Neuronal stem cell (in vitro differentiated cells): ENCODE measurements at places on chromosomes 6 and 20.

DNA sequence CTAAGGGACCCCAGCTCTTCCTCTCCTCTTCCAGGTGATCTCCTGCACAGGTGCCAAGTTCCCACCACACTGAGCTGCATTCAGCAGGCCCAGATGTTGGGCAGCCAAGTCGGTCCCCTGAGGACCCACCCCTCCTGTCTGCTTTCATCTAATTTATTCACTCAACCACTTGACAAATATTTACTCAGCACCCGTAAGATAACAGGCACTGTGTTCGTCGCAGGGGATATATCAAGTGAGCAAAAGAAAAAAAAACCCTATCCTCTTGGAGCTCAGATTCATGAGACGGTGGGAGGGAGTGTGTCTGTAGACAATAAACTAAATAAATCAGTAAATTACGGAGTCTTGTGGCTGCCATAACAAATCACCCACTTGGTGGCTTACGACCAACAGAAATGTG is 143.6 kb downstream of the MRPL14 start:
- DNase-seq: no peak

- DNase-seq: no peak
Measured at GRCh38 chr6:149859938-149860337, 4.2 kb downstream of the LRP11 start.

DNA sequence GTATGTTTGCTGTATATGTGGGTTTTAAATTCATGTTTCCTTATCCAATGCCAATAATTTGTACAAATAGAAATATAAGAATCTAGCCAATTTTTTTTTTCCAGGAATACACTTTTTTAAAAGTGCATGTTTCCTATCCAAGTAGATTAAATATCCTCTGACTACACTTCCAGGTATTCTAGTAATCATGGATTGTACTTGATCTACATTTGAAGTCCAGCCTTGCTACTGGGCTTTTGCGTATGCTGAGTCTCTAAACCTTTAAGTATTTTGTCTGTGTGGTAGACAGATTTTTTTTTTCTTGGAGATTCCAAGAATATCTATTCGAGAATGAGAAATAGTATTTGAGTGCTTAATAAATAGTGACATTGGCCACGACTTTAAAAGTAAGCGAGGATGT is 188.3 kb downstream of the SASH1 start:
- DNase-seq: no peak

- no peak for DNase-seq
Measured at GRCh38 chr6:49524541-49524940, 24.8 kb downstream of the GLYATL3 start.

DNA sequence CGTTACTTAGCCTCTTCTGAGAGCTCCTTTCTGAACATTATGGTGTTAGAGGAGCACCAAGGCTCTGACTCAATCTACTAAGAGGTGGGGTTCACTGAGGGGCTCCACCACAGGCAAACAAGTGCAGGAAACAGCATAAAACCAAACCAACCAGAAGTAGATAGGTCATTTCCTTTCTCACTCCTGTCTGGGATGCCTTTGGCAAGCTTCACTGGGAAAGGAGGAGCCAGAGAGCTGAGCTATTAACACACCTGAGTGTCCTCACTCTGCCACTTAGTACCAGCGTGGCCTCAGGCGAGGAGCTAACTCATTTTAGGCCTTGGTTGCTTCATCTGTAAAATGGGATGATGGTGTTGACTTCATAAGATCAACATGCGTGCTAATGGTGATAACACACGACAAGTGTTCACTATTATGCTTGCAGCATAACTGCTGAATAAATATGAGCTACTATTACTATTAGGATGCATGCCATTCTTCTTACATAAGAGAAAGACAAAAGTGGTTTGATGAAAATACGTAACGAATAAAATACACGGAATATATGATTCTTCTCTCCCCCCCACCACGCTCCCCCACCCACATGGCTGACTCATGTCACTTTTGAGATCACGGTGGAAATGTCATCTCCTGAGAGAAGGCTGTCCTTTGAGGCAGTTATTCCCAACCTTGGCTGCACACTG is 185.4 kb downstream of the BCAS1 start:
- DNase-seq: no peak

DNA sequence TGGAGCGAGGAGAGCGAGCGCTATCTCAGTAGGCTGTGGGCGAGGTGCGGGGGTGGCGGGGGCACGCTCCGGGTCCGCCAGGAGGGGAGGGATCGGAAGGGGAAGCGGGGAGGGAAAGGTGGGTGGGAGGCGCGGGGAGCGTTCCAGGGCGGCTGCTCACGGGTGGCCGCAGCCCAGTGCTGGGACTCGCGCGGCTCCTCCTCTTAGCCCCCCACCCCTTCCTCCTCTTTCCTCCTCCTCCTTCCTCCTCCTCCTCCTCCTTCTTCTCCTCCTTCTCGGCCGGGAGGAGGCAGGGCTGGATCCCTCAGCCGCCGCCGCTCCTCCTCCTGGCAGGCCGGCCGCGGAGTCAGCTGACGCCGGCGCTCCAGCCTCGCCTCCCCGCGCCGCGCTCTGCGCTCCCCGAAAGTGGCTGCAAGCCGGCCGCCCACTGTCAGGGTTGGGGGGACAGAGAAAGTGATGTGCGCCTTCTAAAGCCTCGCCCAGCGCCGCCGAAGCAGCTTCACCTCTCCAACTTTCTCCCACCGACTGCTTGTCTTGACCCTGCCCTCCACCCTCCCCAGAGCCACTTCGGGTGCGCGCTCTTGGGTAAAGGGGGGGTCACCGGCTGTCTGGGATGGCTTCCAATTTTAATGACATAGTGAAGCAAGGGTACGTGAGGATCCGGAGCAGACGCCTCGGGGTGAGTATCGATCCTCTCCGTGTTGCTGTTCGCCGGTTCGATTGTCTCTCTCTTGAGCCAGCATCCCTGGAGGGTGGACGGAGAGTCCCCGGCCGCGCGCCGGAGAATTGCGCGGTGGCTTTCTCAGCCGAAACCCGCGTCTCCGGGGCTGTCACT is at the start of gene DOK5:
TSS of gene DOK5 (plus strand) at position 260 of the 835 bp plus-strand sequence. CDS start at position 614, 354 bp downstream.
- no peak for DNase-seq

DNA sequence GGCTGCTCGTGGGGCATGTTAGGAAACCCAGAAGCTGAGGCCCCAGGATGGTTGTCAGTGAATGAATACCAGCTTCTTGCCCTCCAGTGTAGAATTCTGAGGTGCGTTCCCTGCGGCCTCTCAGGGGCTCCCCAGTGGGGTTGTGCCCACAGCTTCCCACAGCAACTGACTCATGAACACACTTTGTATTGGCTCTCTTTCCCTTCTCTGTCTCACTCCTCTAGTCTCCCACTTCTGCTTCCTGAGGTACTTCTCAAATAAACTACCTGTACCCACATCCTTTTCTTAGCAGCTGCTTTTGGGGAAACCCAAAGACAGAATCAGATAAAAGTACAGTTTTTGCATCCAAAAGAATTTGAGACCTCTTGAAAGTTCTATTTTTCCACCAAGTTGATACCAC is 107.7 kb upstream of the JAG1 start:
- no peak for DNase-seq

DNA sequence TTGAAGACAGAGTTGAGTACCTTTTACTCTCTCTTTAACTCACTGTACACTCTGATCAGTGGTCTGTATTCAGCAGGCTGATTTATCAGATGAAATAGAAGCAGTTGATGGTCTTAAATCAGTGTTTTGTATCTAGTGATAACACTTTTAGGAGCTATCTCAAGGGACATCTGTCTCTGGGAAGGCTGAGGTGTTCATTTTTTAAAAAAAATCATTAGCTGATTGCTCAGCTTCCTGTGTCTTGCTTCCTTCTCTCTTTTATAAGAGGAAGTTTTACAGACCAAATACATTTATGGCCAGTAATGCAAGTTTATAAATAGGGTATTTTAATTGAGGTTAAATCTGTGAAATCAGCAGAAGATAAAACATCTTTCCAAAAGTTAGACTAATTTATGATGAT is 12.0 kb upstream of the CCDC170 start:
- no peak for DNase-seq

- no peak for DNase-seq
Measured at GRCh38 chr6:3125815-3126214, 7.3 kb downstream of the BPHL start.

DNA sequence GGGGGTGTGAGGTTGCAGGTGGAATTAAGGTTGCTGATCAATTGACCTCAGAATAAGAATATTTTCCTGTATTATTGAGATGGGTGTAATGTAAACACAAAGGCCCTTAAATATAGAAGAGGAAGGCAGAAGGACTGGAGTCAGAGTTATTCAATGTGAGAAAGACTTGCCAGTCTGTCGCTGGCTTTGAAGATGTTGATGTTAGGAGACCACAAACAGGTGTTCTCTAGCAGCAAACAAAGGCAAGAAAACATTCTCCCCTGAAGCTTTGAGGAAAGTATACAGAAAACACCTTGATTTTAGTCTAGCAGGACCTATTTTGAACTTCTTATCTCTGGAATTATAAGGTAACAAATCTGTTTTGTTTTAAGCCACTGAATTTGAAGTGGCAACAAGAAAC is 138.9 kb upstream of the PTPRK start:
- no peak for DNase-seq

GRCh38 chr6:24272553-24272952 is 85.3 kb downstream of the DCDC2 start:
- DNase-seq: no peak

DNA sequence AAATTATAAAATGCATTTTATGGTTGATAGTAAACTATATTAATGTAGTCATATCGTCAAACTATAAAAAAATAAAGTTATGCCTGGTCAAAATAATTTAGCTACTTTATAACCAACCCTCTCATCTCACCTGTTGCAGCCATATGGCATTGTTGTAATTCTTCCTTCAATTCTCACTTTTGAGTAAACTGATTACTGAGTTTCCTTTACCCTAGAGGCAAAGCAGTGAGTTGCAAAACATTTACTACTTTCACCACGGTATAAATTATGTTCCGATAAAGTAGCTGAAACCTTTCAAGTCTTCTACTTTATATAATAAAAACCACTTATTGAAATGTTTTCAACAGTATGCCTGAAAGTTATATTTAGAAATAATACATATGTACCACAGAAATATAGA is 113.8 kb downstream of the AHI1 start:
- no peak for DNase-seq

GRCh38 chr6:124738482-124738881 is 223.8 kb upstream of the RNF217 start:
- no peak for DNase-seq

DNA sequence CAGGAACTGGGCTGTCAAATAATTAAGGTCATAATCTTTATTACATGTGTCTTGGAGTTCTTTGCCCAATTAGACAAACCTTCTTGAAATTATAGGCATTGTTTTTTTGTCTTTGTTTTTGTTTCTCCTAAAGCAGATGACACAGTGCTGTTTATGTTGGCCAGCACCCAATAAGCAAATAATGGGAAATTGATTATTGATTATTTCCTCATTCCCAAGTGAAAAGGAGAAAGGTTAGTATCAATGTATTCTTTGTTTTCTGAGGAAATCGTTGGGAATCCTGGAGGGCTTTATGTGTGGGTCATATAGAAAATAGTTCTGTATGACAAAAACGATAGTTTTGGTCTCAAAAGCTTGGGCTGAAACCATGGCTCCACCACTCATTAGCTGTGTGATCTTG is 4.5 kb upstream of the CYP24A1 start:
- no peak for DNase-seq

DNA sequence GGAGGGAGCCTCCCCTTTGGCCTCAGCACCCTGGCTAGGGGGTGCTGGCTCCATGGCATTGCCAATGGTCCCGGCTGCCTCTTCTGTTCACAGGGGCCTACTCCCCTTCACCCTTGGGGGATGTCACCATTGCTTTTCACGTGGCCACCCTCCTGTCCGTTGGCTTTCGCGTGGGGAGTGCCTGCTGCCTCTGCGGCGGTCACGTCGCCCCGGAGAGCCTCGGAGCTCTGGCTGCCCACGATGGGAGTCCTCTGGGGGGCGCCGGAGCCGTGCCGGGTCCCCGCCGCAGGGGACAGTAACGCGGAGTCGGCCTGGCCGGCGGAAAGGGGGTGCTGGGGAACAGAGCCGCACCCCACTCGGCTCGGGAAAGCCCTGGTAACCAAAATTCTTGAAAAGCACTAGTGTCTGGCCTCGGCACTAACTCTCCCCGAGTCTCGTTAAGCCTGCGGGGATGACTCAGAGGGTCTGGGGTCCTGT is 661 bp upstream of the HEBP2 start:
- peak; percentile 1 for DNase-seq

DNA sequence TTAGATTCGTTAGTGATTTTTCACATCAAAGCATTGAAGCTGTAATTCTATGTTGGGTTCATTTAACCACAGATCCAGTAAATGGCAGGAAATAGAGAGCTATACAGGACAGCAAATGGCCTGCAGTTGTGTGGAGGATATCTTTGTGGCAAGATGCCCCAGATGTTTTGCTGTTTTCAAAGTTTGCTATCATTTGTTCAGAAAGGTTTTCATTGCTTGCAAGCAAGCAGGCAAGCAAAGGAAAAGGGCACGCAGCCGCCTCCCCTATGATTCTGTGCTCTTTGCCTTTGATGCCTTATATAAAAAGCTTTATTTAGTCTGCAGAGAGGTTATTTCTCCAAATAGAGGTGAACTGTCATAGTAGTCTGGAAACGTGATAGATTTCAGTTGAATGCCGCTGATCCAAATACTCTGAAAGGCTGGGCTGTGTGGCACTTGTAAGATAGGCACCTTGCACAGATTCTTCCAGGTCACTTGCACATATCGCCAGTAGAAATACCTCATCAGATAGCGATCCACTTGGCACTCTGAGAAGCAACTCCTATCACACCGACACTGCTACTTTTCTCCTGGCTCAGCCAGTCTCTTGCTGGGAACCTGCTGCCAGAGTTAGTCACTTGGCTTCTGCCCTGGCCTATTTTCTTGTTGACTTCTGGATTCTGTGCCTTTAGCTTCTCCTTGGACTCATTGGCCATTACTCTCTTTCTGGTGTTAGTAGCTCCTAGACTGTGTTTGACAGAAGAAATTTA is 66.4 kb downstream of the UTRN start:
- no peak for DNase-seq

DNA sequence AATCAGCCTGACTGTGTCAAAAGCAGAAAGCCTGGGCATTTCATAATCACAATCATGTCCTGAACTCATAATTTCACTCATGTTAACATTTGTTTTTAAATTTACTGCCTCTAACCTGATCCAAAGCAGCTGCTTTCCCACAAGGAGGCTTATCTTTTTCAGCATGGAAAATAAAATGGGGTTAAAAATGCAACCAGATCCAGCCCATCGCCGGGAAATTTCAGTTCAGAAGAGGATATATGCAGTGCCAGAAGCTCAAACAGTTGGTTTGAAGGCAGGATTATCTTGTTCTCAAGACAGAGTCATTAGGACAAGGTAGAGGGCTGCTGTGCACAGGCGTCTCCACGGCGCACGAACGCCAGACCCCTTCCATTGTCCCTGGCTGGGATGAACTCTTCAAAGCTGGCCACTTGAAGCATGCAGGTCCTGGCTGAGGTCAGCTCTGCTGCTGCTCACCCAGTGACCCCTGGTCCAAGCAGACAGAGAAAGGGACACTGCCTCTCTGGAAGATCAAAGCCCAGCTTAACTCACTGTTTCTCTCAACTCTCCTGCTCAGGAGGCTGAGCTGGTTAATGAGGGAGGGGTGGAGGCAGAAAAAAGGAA is 191.1 kb upstream of the HEY2 start:
- peak; percentile 73 for DNase-seq
